ENCODE measurements at places on chromosomes 6 and 20. TPM values are rescaled to one million over a fixed set of nuclear protein-coding genes. Genes with fewer than 3 reads are reported as not detected.

The KCNK16 gene
- not detected for total RNA-seq

- no peak for DNase-seq
Measured at GRCh38 chr20:4083098-4083865, 67.9 kb upstream of the RNF24 start.

The SMOC2 gene
- not detected for total RNA-seq

DNA sequence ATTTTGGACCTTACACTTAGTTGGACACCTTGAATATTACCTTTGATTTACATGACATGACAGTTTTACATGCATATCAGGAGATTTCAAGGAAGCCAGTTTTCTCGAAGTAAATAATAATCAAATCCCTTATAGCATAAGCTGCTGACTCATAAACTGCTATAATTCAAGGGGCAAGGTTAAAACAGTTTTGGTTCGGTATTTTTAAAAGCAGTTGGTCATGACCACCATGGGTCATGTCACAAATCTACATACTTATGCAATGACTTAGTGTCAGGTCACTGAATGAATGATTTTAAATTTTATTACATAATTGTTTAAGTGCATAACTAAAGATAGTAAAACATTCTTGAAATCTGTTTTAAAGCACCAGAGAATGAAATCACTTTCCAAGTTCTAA is 158.0 kb downstream of the DST start:
- no peak for DNase-seq

DNA sequence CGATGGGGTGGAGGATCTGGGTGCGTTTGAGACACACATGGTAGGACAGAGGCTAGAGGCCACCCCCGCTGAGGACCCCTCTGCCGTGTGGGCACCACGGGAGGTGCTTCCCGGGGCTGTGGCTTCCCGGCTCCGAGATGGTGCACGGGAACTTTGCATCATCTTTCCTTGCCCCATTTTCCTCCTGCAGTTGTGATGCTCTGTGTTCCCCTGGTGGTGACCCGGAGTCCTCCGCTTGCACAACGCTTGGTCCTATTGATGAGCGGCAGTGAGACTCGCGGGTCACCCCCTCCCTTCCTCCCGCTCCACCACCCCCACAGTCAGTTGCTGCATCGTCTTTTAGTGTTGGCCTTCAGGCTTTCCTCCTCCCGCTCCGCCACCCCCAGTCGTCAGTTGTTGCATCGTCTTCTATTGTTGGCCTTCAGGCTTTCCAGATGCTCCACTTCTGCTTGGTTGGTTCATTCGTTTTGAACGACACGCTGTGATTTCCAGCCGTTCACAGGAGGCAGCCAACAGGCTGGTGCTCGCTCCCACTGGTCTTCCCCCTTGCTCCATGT is 37.3 kb downstream of the PYGB start:
- no peak for DNase-seq

GRCh38 chr6:88381289-88381642 is 215.1 kb upstream of the CNR1 start:
- DNase-seq: no peak

The PCNA gene
- total RNA-seq: 131 TPM

- no peak for DNase-seq
Measured at GRCh38 chr6:6603317-6603716, 14.8 kb downstream of the LY86 start.

- no peak for DNase-seq
Measured at GRCh38 chr6:21189759-21190158, 403.8 kb upstream of the SOX4 start.

The DOK5 gene
- total RNA-seq: 0.34 TPM

DNA sequence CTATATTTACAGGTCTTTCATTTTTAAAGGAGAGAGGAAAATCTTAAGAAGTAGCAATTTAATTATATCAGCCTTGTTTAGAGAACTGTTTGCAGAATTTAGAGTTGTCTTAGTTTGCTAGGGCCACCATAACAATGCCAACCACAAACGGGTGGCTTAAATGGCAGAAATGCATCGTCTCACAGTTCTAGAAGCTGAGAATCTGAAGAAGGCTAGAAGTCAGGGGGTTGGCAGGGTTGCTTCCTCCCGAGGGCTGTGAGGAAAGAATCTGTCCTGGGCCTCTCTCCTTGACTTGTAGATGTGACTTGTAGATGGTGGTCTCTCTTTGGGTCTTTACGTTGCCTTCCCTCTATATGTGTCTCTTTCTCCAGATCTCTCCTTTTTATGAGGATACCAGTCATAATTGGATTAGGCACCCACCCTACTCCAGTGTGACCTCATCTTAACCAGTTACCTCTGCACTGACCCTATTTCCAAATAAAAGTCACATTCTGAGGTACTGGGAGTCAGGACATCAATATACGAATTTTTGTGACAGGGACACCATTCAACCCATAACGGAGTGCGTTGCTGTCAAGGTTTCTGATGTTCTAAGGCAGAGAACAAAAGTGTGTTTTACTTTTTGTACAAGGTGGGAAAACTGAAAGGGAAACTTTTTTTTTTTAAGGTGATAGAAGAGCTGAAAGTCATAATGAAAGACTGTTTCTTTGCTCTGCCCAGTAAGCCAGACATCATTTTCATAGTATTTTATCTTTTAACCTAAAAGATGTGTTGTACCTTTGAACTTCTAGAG is 84.4 kb downstream of the SAMD3 start:
- no peak for DNase-seq

The XKR7 gene
- total RNA-seq: not detected

The EBF4 gene
- total RNA-seq: 1.0 TPM

DNA sequence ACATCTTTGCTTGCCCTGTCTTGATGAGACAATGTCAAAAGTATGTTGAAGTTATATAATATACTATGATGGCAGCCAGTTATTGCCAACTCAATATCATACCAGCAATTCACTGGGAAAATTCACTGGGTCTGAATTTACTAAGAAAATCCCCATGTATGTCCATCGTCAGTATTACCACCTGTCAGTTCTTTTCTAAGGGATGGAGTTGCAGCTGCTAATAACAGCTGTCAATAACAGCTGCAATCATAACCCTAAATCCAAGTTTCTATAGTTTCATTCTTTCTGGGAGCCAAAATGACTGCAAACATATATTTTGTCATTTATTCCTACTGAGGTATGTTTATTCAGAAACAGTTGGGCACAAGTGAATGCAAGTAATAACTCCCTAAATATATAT is 132.6 kb upstream of the RIN2 start:
- no peak for DNase-seq

The ULBP3 gene
- 14.9 TPM for total RNA-seq

The SEL1L2 gene
- not detected for total RNA-seq

- DNase-seq: peak; percentile 89
Measured at GRCh38 chr6:159693128-159693893, at the start of gene SOD2. Gene SOD2, minus strand, starts transcription at chr6:159693241. Its CDS starts 74 bp downstream, at chr6:159693167.

The SLC35D3 gene
- total RNA-seq: not detected

The GNAS-AS1 gene
- not detected for total RNA-seq

- DNase-seq: no peak
Measured at GRCh38 chr20:4074877-4075455, 59.6 kb upstream of the RNF24 start.

The OOEP gene
- total RNA-seq: not detected

The KIAA0408 gene
- total RNA-seq: not detected

The SLC22A2 gene
- not detected for total RNA-seq

The OR2H2 gene
- total RNA-seq: not detected

- peak; percentile 12 for DNase-seq
Measured at GRCh38 chr6:17093686-17094085, 8.2 kb upstream of the STMND1 start.

The RAB5IF gene
- 93.5 TPM for total RNA-seq

GRCh38 chr6:168615837-168616236 is 174.9 kb downstream of the SMOC2 start:
- DNase-seq: no peak

DNA sequence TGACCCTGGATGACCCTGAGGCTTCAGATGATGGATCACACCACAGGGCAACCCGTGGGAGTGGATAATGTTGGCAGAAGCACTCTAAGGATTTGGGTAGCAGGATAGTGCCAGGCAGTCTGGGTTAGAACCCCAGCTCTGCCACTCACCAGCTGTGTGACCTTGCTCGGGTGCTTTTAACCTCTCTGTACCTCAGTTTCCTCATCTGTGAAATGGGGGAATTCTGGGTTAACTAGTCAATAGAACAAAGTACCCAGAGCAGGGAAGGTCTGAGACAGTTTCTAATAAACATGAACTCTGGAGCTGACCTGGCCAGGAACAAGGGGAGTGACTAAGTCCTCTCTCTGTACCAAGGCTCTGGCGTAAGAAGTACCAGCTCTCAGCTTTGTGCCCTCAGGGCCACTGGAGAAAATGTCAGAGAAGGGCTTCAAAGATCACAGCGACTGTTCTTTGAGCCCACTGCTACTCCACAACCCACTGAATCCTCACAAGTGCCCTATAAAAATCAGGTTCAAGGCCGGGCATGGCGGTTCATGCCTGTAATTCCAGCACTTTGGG is 14.7 kb upstream of the NOL4L start:
- no peak for DNase-seq

The HLA-DQB2 gene
- not detected for total RNA-seq

DNA sequence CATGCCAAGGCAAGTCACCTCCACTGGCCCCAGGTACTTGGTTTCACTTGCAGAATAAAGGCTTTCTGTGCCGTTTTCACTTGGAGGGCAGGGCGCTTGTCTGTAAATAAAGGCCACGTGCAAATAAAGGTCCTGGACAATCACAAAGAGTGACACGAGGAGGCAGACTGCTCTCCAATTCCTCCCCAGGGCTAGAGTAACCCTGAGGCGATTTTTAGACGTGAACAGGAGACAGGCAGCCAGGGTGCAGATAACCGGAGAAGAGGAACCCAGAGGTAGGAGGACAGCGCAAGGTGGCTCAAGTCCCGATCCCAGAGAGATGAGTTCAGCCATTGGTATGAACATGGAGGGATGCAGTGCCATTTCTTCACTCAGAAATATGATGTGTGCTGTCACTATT is 327.4 kb downstream of the KIF16B start:
- DNase-seq: no peak

- no peak for DNase-seq
Measured at GRCh38 chr6:27770724-27771123, 141.5 kb downstream of the OR2B2 start.

- peak; percentile 94 for DNase-seq
Measured at GRCh38 chr6:142819603-142820337, 125.2 kb downstream of the HIVEP2 start.

GRCh38 chr6:142325111-142325510 is 23.3 kb downstream of the ADGRG6 start:
- DNase-seq: no peak

DNA sequence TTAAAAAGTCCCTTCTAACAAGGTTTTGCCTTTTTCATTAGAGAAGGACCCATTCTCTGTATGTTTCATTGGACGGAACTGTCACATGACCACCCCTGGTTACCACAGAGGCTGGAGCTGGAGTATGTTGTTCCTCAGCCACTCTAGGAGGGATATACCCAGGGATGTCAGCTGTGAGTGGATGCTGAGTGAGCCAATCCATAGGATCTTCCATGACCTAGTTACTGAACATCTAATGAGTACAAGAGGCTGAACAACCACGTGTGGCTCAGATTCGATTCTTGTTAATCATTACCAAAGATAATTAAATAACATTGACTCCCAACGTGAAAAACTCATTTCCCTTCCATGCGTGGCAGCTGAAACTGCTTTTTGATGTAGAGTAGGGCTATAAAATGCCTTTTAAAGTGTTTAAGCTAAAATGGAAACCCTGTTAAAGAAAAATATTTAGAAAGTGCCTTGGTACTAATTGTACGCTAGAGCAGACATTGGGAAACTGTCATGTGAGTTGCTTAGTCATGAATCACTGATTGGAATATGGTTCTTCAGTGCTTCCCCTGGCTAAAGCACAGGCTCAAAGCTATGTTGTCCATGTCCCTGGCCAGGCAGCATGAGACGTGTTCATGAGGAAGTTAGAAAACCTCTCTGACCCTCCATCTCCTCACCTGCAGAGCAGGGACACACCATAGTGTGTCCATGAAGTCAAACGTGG is 256.1 kb downstream of the ZNF217 start:
- no peak for DNase-seq

- peak; percentile 87 for DNase-seq
Measured at GRCh38 chr6:111803804-111804203, 69.4 kb downstream of the FYN start.

GRCh38 chr6:167103041-167103891 is 19.6 kb upstream of the CCR6 start:
- DNase-seq: no peak

DNA sequence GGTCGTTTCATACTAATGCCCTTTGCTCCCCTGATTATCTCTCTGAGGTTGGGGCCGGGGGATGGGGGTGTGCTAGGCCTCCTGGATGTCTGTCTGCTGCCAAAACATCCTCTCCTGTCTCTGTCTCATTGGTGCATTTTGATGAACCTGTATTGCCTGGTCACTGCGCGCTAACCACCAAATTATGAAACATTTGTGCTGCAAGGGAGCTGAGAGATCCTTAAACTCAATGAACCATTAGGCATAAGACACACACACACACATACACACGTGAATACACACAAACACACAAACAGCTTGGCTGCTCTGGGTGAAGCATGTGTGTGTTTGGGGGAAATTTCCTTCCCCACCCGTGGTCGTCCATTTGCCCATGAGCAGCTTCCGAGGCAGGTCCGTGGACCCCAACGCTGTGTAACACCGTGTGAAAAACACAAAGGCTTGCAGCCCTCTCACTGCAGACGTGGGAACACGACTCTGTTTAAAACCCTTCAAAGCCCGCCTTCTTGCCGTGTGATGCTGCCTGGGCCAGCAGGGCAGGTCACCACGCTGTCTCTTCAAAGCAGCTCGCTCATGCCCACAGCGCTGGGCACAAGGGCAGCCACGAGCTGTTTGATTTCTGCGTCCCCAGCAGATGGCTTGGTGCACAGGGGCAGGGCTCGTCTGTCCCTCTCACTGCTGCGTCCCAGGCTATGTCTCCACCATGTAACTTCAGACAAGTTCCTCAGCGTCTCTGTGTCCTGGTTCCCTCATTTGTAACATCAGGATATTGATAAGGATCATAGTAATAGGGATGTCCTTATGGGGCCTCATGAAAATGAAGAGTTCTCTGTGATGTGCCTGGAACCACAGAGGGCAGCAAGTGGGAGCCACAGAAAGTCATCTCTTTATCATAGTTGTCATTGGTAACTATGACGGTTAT is 96.8 kb downstream of the CDH26 start:
- DNase-seq: no peak

The SCRT2 gene
- total RNA-seq: not detected

- no peak for DNase-seq
Measured at GRCh38 chr6:165634101-165634880, 28.8 kb downstream of the PDE10A start.
